ENCODE measurements at places on chromosomes 3 and 15. TPM values are rescaled to one million over a fixed set of nuclear protein-coding genes. Genes with fewer than 3 reads are reported as not detected.

DNA sequence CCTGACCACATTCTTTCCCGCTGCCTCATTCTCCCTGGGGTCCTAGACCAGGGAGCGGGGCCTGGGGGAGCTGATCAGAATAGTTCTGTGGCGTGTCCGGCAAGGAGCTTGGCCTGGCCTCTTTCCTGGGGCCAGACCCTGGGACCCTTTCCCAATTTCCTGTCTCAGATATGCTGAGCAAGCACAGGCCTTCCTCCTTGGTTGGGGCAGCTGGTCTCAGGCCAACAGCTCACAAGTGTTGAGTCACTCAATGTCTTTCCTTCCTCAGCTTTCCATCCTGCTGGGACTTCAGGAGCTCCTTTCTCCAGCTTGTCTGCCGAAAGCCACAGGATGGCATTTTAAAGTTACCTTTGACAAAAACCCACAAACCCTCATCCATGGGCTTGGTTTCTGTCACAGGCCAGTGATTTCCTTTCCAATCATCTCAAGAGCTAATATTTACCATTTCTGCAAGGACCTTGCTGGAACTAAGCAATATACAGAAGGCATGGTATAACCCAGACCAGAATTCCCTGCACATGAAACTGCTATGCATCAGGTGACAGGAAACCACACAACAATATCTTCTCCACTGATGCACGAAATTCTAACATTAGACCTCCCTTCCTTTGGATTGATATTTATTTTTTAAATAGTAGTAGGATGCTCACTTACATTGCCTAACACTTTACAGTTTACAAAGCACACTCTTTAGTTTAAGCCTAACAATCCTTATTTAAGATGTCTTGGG, 19.5 kb upstream of the TIMP4 start:
- DNase-seq: no peak

GRCh38 chr3:42853056-42853455, 22.6 kb downstream of the CYP8B1 start:
- no peak for DNase-seq

DNA sequence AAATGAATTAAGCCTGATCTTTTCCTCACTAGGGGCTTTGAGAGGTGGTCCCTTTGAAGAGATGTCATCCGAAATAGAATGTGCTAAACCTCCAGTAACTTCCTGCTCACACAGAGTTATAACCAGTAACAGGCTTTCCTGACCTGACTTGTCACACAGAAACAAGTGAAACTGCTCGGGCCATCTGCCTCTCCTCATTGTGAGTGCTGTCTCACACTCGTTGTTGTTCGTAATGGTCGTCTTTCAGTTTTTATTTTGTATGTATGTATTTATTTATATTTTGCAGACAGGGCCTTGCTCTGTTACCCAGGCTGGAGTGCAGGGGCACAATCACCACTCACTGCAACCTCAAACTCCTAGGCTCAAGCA, 24.0 kb downstream of the ACSBG1 start:
- no peak for DNase-seq

DNA sequence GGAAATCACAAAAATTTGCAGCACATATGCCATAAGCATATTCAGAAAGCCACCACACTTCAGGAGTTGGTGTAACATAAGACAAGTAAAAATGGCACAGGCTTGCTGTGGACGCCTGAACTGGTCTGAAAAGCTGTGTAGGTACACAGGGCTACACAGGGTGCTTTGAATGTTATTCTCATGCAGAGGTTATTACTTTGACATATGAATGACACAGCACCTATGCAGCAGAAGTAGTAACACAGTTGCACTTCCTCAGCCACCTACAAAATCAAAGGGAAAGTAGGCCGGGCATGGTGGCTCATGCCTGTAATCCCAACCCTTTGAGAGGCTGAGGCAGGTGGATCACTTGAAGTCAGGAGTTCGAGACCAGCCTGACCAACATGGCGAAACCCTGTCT, 54.5 kb downstream of the OSBPL10 start:
- no peak for DNase-seq

DNA sequence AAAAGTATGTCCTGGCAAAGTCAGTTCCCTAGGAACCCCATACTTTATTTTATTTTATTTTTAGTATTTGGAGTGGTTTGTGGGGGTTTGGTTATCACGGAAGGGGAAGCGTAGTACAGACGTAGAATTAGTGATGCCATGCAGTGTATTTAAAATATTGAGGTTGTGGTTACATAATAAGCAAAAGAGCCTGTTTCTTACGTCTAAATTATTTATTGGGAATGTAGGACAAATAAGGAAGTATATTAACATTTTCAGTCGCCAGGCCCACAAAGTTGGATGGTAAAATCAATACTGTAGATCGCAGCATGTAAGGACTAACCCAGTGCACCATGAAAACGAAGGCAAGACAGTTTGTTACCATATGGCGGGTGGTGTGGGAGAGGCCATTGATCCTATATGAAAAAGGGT, 558 bp downstream of the DTWD1 start:
- DNase-seq: no peak

DNA sequence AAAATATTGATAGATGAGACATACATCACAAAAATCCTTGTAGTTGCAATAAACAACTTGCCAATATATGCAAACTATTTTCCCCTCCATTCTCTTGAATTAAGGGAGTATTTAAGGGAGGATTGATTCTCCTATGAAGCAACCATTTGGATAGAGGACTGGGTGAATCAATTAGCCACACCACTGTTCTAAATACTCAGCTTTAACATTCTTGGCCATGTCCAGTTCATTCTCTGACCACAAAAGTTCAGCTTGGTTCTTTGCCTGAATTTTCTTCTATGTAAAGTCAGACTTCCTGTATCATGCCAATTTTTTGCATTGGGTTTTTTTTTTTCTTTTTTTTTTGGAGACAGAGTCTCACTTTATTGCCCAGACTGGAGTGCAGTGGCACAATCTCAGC, 15.8 kb upstream of the SEC11A start:
- no peak for DNase-seq

- no peak for DNase-seq
Observed at GRCh38 chr3:152026033-152026556, 152.7 kb downstream of the SUCNR1 start.

- no peak for DNase-seq
Observed at GRCh38 chr15:52068004-52068615, 44.5 kb downstream of the BCL2L10 start.

GRCh38 chr3:188433521-188434150, 279.7 kb downstream of the LPP start:
- no peak for DNase-seq

GRCh38 chr3:177602601-177603147, 405.4 kb upstream of the TBL1XR1 start:
- DNase-seq: no peak

DNA sequence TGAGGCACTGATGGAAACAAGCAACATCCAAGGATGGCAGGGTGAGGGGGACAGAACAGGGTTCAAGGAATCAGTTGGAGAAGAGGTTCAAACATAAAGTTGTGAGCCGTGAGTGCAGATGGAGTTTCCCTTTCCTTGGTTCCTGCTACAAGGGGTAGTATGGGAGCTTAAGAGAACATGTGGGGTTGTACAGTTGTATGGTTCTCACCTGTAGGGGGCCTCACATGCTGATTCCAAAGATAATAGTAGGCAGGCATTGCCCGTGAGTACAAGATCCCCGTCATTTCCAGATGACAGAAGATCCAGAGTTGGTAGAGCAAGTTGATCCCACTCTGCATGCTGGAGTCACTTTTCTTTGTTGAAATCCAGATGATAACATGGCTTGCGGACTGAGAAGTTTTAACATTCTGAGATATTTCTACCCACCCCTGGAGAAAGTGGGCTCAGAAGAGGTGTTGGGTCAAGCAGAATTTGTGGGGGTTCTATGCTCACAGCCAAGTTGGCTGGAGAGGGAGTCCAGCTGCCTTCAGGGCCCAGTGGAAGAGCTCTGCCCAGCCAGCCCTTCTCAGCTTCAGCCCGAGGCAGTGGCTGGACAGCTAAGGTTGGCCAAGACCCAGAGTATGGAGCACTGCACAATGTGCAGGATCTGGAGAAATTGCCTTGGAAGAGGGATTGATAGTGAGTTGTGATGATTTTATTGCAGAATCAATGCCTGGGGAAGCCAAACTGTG, 141.8 kb downstream of the THSD4 start:
- DNase-seq: no peak

DNA sequence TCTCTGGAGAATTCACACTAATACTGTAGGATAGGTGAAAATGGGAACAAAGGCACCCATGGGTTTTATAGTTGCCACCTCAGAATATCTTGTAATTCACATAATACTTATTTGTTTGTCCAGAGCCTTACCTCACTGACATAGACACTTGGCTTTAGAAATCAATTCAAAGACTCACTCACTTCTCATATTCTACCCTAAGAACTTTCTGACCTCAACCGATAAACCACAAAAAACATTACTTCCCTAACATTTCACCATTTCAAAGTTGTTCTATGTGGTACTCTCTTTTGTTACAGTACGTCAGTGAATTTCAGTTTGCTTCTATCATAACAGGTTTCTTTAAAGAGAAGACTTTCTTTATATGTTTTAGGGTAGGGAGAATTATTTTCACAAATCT, 359.3 kb downstream of the IGSF11 start:
- no peak for DNase-seq

DNA sequence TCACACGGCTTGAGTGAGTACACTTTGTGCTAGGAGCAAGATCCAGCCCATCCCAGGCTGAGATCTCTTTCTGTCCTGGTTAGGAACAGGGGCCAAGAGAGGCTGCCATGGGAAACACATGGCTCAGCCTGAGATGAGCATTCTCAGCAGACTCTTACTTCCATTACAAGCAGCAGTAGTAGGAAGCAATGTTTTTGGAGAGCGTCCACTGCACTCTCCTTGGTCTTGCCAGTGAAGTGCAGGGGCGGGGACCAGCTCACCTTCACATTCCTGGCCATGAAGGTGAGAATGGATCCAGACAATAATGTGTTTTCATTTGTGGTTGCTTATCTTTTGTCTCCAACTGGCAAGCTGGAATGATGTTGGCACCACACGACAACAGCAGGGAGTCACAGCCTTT, 24.7 kb downstream of the ZNF80 start:
- DNase-seq: no peak

DNA sequence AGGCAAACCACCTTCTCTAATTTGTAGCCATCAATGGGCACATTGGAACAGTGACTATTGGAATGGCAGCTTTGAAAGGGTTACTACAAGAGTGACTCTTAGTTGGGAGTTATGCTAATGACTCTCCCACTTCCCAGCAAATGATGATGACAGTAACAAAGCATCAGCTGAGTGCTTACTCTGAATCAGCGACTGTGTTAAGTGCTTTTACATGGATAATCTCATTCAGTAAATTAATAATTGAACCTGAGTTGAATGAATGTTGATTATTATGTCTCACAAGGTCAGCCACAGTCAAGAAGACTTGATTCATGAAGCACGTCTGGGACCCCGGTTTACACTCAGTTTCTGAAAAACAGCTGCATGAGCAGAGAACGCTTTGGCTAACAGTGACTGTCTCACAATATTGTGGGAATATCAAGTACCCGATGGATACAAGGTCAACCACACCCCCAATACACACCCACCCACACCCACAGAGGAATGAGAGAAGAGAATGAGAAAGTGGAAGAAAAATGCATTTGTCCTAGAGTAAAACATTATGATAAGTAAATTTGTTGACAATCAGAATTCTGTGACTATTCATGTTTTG, 242.0 kb upstream of the FEZF2 start:
- DNase-seq: no peak

GRCh38 chr3:142819179-142819578, 69.7 kb downstream of the PCOLCE2 start:
- no peak for DNase-seq

DNA sequence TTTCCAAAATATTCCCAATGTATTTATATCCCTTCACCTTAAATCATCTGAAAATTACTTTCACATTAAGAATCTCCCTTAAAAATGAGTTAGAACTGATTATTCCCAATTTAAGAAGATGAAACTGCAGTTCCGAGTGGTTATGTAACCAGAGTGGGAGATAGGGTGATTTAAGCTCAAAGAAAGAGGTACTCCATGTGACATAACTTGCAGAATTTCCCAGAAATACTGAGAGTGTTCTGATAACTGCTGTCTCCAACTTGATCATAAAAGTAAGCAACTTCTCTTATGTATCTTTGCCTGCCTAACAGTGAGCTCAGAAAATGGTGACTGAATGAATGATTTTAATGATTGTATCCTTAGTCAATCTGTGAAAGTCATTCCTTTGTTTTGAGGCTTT, 32.3 kb downstream of the ARRDC4 start:
- DNase-seq: no peak

DNA sequence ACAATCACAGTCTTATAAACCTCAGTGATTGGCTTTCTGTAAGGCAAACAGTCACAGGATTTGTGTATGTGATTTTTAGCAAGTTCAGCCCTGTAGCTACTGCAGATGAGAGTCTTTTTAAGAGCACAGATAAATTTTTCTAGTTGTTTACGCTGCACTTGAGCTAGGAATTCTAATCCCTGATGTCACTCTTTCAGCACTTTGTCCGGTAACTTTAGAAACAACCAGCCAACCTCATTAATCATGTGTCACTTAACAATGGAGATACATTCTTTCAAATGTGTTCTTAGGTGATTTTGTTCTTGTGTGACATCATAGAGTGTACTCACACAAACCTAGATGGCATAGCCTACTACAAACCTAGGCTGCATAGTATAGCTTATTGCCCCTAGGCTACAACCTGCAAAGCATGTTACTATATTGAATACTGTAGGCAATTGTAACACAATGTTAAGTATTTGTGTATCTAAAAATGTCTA, 36.8 kb upstream of the GOLGA6L2 start:
- no peak for DNase-seq

DNA sequence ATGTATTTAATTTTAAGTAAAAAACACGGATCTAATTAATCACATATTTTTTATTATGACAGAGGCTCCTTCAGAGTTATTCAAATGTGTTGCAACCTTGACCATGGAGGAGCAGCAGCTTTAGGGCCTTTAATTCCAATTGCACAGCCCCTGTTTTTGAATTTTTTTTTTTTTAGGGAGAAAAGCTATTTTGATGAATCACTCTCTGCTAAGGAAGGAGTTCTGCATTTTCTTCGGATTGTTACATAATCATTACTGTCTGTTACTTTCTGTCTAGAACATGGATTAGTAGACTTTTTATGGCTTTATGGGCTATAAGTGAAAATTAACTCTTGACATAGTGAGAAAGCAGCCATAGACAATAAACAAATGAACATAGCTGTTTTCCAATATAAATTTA, 90.8 kb downstream of the MCTP2 start:
- DNase-seq: no peak

DNA sequence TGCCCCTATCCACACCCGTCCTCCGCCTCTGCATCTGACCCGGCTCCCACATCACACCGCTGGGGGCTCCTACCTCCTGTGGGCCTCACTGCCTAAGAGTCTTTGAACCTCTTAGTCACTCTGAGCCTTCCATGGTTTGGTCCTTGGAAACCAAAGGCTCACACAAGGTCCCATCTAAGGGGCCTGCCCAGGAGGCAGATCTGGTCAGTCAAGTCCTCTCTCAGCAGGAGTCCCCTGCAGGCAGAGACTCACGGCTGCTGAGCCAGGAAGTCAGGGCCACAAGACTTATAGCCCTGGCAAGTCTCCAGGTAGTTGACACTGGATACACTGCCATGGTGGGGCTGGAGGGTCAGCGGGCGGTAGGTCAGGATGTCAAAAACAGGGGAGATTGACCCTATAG, 31.2 kb upstream of the ALDH1L1 start:
- DNase-seq: no peak

GRCh38 chr3:195899701-195900435, 8.5 kb downstream of the TNK2 start:
- DNase-seq: no peak

PLSCR5 gene
- not detected for total RNA-seq

CADPS gene
- total RNA-seq: not detected

SNRPA1 gene
- 229 TPM for total RNA-seq

ATP13A5 gene
- not detected for total RNA-seq

Data from activated T-cell treated with anti-CD3 and anti-CD28 coated beads, Interleukin-2, amount 50 U/mL, for 4 hours (primary cell).